ENCODE measurements at places on chromosomes 12 and 14. TPM values are rescaled to one million over a fixed set of nuclear protein-coding genes. Genes with fewer than 3 reads are reported as not detected.

DNA sequence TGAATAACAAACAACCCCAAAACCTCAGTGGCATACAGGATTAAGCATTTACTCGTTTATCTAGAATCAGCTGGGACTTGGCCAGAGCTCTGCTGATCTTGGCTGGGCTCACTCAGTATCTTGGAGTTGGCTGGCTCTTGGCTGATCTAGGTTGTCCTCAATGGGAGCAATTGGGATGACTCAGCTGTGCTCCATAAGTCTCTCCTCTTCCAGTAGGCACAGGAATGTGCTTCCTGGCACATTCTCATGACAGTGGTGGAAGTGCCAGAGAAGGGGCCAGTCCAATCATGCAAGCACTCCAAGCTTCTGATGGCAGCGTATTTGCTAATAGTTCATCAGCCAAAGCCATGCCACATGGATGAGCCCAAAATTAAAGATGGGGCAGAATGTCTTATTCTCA is 41.7 kb upstream of the ANO4 start:
- DNase-seq, result no peak

The CRIP1 gene
- 7.6 TPM for total RNA-seq

DNA sequence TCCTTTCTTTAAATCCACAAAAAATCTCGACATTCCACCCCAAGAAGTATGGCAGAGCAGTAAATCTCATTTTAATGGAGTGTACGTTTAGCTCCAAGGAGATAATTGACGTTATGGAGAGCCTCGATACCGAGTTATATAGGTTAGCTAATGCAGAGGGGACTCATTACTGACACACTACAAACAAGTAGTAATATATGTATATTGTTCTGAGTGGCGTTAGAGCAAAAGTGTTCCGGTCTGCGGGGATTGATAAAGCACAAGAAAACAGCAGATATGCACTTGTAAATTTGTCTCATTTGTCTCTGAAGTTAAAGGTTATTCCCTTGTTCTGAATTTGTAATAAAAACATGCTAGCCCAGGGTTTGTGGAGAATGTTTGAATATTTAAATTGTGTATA is 84.1 kb downstream of the BCL11B start:
- DNase-seq, result no peak

DNA sequence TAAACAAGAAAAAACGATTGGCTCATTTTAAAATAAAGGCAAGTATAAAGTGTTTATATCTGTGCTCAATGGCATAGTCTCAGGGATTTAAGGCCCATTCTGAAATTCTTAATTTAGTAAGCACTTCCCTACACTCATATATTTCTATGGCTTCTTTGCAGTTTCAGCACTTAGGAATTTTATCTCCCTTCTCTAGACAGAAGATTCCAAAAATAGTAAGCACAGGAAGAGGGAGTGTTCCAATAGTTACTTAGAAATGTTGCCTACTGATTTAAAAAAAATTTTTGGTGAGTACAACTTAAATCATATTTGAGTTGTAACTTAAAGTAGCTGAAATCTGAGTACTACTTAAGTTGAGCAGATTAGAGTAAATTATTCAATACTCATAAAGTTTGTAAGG is 19.8 kb downstream of the INSM2 start:
- DNase-seq, result no peak

The CSRP2 gene
- 74.7 TPM for total RNA-seq

DNA sequence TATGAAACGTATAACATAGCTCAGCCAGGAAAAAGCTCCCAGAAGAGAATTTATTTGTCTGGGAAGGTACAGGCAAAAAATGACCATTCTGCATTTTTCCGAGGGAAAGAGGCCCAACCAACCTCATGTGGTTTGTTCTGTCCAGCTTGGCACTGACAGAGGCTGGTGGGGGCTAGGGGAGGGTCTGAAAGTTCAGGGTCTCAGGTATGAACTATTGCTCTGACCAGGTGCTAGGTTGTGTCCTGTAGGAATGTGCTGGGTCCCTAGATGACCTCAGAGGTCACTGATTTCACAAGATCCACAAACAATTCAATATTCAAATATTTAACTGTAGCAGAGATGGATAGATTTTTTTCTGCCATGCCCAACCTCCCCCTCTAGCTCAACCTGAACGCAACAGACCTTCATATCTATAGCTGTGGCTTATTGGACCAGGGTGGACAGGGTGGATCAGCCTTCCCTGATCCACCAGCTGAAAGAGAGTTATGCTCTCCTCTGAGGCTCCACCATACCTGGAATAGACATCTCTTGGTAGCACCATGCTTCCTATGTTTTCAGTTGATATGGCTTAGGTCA is 32.9 kb upstream of the IFT81 start:
- DNase-seq, result no peak

The ASIC1 gene
- total RNA-seq, result 2.6 TPM

GRCh38 chr12:6264402-6265037 is 46.0 kb upstream of the PLEKHG6 start:
- DNase-seq, result no peak

DNA sequence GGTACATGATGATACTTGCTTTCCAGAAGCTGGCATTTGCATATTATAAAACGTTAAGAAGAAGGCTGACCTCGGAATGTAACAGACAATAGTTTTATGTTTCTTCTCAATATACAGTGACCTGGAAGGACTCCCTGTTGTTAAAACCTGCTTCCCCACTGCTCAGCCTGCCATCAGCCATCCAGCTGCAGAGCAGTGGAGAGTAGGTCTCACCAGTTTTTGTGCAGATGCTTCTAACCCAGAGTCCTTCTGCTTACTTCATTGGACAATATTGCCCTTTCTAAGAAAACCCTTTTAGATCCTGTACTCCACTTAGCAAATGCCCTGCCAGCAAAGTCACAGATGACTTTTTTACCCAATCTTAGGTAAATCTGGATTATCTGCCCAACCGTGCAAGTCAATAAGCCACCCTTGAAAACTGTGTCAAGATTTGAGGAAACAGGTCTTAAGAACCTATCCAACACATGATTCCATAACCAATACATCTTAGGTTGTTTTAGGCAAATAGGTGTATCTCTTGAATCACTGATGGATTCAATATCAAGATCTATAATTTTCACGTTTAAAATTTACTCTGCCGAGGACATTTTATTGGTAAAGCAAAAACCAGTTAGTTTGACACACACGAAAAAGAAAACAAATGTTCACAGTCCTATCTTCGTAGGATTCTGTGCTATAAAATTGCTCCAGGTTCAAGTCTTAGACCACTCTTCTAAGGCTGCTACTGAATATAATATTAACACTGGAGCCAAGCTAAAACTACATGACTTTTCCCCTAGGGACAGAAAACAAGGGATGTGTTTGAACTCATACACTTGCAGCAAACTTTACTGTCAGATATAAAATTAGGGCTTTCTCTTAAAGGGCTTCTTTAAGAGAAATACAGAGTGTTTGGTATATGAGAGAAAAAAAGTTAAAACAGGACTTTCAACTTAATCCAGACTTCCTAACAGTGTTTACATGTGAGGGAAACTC is 5.7 kb downstream of the PHLDA1 start:
- DNase-seq, result peak; percentile 72

- DNase-seq, result no peak
Measured at GRCh38 chr14:98908050-98908449, 363.9 kb downstream of the BCL11B start.

The KCNMB4 gene
- 13.1 TPM for total RNA-seq

The SIX6 gene
- not detected for total RNA-seq

GRCh38 chr14:99125113-99125512 is 146.9 kb downstream of the BCL11B start:
- DNase-seq, result no peak

DNA sequence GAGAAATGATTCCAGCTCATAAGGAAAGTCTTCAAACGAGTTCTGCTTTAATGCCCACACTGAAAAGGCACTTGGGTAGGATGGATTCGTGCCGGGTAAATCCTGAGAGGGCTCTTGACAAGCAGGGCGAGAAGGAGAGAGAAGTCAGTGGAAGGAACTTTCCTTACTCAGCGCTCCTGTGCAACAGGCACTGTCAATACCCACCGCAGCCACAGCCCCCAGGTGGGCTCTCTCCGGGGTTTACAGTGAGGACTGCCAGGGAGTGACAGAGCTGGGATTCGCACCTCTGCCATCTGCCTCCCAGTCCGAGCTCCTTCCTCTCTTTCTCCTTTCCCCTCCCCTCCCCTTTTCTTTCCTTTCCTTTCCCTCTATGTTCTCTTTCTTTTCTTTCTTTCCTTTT is 118.7 kb downstream of the BEGAIN start:
- DNase-seq, result no peak

The HOXC5 gene
- total RNA-seq, result not detected

DNA sequence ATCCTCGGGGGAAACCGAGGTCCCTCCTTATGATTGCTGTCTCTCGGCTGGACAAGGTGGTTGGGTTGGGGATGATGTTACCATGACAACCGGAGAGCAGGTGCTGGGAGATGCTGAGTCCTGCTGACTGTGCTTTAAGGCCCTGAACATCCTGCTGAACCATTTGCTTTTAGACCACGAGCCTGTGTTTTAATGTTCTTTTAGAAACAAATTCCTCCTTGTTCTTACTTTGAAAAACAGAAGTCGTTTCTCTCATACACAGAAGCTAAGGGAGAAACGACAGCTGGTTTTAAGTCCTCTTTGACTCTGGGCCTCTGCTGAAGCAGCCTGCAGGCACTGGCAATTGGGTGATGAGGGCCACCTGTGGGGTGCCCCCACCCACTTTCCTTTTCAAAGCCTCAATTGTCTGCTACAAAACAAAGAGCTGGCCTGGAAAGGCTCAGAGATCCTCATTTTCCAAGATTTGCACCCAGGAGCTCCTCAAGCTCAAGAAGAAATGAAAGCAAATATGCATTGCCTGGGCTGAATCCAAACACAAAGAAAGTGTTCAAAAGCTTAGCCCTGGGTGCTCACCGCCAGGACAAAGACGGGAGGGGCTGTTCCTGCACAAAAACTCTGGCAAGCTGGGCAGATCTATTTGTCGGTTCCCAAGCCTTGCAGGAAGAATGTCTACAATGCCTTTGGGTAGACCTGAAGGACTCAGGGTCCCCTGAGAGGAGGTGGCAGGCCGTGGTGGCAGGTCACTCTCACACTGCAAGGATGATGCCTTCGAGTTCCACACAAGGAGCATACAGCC is 90.0 kb upstream of the CLMN start:
- no peak for DNase-seq

GRCh38 chr12:74111688-74112360 is 425.8 kb upstream of the ATXN7L3B start:
- DNase-seq, result peak; percentile 94

- DNase-seq, result no peak
Measured at GRCh38 chr12:47273191-47273626, 193.4 kb upstream of the AMIGO2 start.

- DNase-seq, result no peak
Measured at GRCh38 chr14:81205639-81206038, 15.1 kb downstream of the GTF2A1 start.

GRCh38 chr14:31118892-31119291 is 88.7 kb downstream of the HECTD1 start:
- DNase-seq, result no peak

- DNase-seq, result no peak
Measured at GRCh38 chr12:75086091-75087038, 123.3 kb downstream of the KCNC2 start.

The TMTC1 gene
- 71.0 TPM for total RNA-seq

DNA sequence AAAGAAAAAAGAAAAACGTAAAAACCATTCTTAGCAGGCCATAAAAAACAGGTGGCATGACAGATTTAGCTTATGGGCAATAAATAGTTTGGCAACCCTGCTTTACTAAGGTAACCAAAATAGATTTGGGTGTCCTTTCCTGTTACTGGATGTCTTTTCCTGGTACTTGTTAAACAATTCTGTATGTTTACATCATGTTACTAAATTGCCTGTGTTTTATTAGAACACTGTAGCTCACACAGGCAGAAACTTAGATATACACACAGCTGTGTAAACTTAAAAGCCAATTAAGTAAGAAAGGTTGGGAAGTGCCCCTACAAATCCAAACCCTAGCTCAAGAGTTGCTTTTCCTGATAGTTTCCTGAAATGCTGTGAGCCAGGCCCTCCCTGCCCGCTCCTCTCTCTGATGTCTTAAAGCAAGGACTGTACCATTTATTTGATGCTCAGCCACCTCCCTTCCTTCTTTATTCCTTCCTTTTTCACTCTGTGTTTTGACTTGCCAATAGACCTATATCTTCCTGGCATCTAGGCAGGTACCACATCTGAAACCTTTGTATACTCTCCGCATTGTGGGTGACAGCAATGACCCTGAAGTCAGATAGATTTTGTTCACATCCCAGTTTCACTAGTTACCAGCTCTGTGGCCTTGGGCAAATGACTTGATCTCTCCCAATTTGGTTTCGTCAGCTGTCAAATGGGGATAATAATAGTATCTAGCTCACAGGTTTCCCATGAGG is 3.7 kb upstream of the CAMKK2 start:
- peak; percentile 27 for DNase-seq

The PZP gene
- total RNA-seq, result 0.20 TPM

GRCh38 chr12:96322720-96323119 is 77.5 kb downstream of the CDK17 start:
- no peak for DNase-seq

GRCh38 chr14:63499701-63500250 is 43.4 kb downstream of the PPP2R5E start:
- no peak for DNase-seq

The ZNF664 gene
- 144 TPM for total RNA-seq

DNA sequence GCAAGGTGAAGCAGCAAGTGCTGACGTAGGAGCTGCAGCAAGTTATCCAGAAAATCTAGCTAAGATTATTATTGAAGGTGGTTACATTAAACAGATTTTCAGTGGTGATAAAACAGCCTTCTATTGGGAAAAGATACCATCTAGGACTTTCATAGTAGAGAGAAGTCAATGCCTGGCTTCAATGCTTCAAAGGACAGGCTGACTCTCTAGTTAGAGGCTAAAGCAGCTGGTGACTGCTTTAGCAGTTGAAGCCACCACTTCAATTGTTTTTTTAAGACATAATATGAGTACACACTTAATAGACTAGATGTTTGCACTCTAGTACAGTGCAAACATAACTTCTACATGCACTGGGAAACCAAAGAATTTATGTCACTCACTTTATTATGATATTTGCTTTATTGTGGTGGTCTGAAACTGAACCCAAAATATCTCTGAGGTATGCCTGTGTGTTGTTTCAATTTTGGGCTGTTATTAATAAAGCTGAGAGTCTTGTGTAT is 1026.9 kb upstream of the FOXG1 start:
- DNase-seq, result no peak

The SLC10A1 gene
- total RNA-seq, result not detected

DNA sequence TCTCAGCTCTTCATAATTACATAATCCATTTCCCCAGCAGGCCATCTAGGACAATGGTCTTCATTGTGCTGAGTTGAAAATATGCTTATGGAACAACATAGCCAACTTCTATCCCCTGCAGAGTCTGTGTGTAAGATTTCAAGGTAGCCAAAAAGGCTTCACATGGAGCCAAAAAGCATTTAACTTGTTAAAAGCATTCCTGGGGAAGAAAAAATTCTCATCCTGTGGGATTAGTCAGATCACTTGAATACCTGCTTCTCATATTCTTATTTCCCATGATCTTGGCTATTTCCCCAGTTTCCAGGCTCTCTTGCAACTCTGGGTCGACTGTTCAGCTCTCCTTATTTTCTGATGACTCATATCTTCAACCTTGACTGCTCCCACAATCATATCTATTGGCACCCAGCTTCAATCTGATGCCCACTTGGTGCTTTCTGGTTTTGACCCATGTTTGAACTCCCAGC is 178.9 kb downstream of the KLHL28 start:
- DNase-seq, result no peak

Data from endodermal cell (in vitro differentiated cells).